H7 (cell line): ENCODE measurements at places on chromosomes 2 and 18. TPM values are rescaled to one million over a fixed set of nuclear protein-coding genes. Genes with fewer than 3 reads are reported as not detected.

Gene INHA
- total RNA-seq: 1.8 and 6.5 TPM in 2 replicates

- DNase-seq: peak; percentile 60
Observed at GRCh38 chr2:31207790-31208189, 9.5 kb downstream of the CAPN14 start.

GRCh38 chr2:80464275-80464674 is 159.7 kb upstream of the LRRTM1 start:
- DNase-seq: no peak

GRCh38 chr2:197255543-197255942 is 55.0 kb downstream of the ANKRD44 start:
- DNase-seq: peak; percentile 80

Gene RGPD5
- 18.4 and 18.6 TPM in 2 replicates for total RNA-seq

- DNase-seq: no peak
Observed at GRCh38 chr2:188573453-188573852, 281.8 kb downstream of the GULP1 start.

Gene PID1
- total RNA-seq: 0.45 and 1.5 TPM in 2 replicates

GRCh38 chr2:46160326-46160725 is 136.9 kb upstream of the EPAS1 start:
- DNase-seq: no peak

Gene CNGA3
- 0.10 TPM in 1 of 2 replicates, not detected in the other for total RNA-seq

- DNase-seq: no peak
Observed at GRCh38 chr2:862355-862687, 88.3 kb upstream of the SNTG2 start.

Gene FBXO36
- 7.9 and 10.2 TPM in 2 replicates for total RNA-seq

GRCh38 chr18:79868168-79868784 is 70.5 kb downstream of the KCNG2 start:
- DNase-seq: no peak

GRCh38 chr2:114762986-114763385 is 320.5 kb downstream of the DPP10 start:
- no peak for DNase-seq

- DNase-seq: no peak
Observed at GRCh38 chr2:39512434-39512935, 75.4 kb upstream of the MAP4K3 start.

GRCh38 chr2:144943293-144943941 is 423.5 kb upstream of the ZEB2 start:
- DNase-seq: no peak
